ENCODE measurements at places on chromosomes 4 and X.
A peak's percentile ranks its signal among the peaks of the same experiment; 100 is the strongest.

DNA sequence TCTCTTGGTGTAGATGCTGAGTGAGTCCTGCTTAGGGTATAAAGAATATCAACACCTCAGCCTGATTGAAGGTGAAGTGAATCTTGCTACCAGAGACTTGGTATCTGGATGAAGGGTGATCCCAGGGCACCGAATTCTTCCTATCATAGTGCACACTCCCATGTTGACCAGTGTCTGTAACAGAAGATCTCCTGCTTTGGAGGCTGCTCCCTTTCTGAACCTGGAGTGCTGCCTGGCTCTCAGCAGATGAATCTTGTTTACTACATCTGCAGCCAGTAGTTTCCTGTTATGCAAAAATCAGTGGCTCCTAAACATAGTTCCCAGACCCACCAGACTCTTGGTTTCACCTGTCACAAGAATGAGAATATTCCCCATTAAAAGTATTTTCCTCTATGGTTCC lies 191.7 kb upstream of the GK2 start:
- no peak for DNase-seq

- peak; percentile 9 for DNase-seq
Measured at GRCh38 chr4:24988776-24989175, 42.0 kb downstream of the LGI2 start.

- DNase-seq, result no peak
Measured at GRCh38 chrX:46837558-46838485, 979 bp downstream of the RP2 start.

GRCh38 chr4:74934016-74934831 lies 1.3 kb downstream of the PARM1 start:
- no peak for DNase-seq

DNA sequence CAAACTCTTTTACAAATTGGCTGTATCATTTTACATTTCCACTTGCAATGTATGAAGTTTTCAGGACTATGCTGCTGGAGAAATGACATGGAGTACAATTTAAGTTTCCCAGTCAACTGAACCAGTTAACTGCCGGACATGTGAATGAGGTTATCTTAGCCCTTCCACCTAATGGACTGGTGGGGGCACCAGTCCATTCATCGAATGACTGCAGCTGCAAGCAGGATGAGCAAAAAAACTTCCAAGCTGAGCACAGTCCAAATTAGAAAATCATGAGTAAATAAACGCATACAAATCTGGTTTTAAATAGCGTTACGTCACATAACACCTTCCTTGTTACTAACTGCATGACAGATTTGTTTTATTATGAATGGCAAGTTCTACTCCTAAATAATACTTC lies 1131.5 kb downstream of the PCDH18 start:
- DNase-seq, result no peak

DNA sequence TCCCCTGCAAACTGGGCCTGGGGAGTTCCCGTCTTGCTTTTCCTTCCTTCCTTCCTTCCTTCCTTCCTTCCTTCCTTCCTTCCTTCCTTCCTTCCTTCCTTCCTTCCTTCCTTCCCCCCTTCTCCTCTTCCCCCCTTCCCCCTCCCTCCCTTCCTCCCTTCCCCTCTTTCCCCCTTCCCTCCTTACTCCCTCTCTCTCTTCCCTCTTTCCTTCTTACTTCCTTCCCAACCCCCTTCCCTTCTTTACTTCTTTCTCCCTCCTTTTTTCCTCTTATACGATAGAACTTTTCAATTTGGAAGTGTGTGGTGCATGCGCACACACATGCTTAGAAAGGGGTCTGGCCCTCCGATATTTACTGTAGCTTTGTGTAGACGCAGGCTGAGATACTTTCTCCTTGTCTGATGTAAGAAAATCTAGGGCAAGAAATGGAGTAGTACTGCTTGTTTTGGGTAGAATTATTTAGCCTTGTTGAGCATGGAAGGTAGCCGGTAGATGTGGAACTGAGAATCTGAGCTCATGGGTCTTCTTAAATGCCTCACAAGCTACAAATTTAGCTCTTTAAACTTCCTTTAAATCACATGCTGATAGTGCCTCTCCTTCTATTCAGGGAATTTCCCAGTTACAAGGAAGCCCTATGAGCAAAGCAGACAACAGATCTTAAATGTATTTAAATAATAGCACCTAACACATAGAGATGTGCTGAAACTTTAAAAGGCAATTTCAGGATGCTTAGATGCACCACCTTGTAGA lies 189.6 kb downstream of the GPAT3 start:
- no peak for DNase-seq

DNA sequence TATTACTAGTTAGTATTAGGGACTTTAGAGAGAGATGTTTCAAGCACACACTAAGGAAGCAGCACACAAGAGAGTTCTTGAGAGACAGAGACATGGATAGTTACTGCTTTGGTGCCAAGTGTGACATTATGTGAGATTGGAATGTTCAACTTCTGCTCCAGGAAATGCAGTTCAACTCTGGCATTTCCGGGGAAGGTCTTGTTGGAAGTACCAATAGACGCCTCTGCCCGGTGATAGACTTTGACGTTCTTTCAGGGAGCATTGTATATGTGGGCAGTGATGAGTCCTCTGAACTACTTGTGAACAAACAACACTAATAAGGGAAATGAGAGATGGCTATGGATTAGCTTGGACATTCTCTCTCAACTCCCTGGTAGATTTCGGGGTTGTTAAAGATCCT lies 638.1 kb upstream of the BOD1L1 start:
- no peak for DNase-seq

DNA sequence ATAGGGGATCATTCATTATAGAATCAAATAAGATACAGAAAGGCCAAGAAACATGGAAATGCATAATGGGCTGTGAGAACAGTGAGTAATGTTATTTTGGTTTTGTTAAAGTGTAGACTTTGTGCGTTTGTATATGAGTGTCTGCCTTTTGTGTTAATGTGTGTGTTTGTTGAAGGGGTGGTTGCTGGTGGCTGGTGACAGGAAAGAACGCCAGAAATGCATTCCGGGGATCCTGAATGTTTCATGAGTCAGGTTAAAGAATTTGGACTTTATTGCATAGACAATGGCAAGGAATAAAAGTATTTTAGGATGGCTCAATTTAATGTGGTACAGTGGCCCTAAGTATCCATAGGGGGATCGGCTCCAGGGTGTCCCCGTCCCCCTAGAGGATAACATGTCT lies 1228.9 kb downstream of the PCDH7 start:
- no peak for DNase-seq

GRCh38 chr4:1347410-1347864 lies 429 bp downstream of the UVSSA start:
- DNase-seq, result peak; percentile 49

GRCh38 chr4:139171876-139172691 lies 4.9 kb downstream of the ELF2 start:
- DNase-seq, result peak; percentile 65

DNA sequence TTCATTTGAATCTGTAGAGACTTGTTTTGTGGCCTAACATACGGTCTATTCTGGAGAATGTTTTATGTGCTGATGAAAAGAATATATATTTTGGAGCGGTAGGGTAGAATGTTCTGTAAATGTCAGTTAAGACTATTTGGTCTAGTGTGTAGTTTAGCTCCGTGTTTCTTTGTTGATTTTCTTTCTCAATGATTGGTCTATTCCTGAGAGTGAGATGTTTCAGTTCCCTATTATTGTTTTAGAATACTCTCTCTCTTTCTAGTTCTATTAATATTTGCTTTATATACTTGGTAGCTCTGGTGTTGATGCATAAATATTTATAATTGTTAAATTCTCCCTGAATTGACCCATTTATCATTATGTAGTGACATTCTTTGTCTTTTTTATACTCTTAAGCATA lies 236.5 kb downstream of the GLUD2 start:
- no peak for DNase-seq

DNA sequence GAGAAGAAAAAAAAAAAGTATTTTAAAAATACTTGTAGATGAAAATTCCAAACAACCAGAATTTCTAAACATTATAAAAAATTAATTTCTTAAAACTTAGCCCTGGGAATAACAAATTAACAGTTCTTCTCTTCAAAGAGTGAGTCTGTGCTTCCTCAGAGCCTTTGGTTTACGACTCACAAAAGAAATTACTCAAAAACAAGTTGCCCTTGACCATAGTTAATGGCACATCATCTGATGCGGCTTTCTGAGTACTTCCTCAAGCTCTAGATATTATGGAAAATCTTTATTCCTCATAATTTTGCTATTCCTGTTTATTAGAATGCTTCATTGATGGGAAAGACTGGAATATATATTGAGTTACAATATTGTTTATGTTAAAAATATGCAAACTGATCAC lies 23.7 kb downstream of the TAPT1 start:
- no peak for DNase-seq

DNA sequence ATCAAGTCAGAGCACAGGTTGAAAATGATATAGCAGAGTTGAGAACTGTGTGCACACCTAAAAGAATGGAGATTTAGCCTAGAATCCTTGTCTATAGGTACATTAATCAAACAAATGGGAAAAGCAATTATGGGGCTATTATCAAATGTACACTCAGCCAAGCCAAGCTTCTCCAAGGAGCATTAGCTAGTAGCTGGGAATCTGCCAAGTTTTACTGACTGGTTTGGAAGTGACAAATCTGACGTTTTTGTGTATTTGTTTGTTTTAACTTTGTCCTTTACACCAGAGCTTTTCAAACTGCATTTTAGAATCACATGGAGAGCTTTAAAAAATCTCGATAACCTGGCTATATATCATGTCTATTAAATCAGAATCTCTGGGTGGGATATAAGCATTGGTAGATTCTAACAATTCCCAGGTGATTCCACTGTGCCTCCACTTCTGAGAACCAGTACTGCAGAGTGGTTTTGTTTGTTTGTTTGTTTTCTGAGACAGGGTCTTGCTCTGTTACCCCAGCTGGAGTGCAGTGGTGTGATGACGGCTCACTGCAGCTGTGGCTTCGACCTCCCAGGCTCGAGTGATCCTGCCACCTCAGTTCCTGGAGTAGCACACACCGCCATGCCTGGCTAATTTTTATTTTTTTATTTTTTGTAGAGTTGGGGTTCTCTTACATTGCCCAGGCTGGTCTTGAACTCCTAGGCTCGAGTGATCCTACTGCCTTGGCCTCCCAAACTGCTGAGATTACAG lies 279.8 kb downstream of the UNC5C start:
- peak; percentile 4 for DNase-seq

DNA sequence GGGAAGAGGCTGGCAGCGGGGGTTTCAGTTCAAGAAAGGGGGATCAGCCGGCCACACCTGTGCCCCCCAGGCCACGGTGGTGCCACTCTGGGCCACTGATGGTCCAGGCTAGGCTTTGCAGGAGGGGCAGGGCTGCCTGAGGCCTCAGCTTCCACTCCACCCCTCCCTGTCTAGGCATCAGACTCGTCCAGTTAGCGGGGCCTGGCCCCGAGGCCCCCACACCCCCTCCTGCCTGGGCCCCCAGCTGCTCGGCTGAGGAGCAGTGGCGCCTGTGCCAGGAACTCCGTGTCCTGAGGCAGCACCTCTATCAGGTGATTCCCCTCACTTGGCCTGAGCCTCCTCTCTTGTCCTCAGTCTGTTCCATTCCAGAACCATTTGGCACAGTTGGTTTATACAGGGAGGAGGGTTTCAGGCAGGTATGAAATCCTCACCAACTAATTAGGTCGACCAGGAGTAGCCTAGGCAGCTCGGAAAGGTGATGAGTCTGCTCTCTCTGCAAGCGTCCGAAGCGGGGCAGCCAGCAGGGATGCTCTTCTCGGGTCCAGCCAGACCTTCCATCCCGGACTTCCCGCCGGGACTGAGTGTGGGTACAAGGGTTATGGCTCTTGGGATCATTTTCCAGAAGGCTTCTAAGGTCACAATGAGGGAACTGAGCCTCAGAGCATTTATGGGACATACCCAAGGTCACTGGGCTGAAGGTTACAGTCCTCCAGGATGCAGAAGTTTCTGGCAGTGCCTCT lies 2.1 kb downstream of the NSG1 start:
- DNase-seq, result no peak

GRCh38 chrX:39361736-39362135 lies 560.5 kb downstream of the MID1IP1 start:
- DNase-seq, result no peak

- peak; percentile 87 for DNase-seq
Measured at GRCh38 chr4:16055873-16056272, 27.9 kb downstream of the PROM1 start.

DNA sequence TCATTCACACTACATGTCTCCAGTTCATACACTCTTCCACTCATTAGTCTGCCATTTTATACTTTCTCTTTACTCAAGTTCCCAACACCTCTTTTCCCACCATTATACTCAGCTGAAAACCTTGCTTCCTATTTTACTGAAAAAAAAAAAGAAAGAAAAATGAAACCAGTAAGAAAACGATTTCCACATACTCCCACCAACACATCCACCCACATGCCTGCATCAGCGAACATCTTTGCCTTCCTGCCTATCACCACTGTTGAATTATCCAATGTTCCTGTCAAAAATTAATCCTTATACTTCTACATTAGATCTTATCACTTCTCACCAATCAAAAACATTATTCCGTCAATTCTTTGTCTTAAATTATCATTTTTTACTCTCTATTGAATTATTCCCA lies 188.1 kb upstream of the FAM241A start:
- DNase-seq, result no peak

DNA sequence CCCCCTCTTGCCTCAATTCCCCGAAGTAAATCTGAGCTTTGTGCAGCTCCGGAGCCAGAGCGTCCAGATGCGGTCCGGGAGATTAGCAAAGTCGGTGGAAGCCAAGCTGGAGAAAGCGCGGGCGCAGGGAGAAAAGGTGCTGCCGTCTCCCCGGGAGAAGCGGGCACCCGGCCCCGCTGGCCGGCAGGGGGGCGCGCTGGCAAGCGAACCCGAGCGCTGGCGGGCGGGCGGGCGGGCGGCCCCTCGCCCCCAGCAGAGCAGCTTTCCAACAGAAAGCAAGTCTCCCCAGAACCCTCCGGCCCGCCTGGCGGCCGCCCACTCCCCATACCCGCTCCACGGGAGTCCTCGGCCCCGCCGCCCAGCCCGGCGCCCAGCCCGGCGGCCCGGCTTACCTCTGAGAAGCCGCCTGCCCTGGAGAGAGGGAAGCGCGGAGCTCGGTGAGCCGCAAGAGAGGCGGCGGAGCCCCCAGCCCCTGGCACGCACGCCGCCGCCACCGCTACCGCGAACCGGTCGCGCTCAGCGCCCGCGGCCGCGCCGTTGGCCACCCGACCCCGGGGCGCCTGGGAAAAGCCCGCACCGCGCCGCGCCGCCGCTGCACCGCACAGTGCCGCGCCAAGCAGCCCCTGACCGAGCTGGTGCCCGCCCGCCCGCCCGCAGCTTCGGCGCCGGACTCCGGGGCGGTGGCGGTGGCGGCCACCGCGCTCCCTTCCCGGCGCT lies 529 bp upstream of the CITED1 start:
- DNase-seq, result peak; percentile 30

GRCh38 chr4:139223682-139224317 lies 46.8 kb upstream of the ELF2 start:
- DNase-seq, result no peak

DNA sequence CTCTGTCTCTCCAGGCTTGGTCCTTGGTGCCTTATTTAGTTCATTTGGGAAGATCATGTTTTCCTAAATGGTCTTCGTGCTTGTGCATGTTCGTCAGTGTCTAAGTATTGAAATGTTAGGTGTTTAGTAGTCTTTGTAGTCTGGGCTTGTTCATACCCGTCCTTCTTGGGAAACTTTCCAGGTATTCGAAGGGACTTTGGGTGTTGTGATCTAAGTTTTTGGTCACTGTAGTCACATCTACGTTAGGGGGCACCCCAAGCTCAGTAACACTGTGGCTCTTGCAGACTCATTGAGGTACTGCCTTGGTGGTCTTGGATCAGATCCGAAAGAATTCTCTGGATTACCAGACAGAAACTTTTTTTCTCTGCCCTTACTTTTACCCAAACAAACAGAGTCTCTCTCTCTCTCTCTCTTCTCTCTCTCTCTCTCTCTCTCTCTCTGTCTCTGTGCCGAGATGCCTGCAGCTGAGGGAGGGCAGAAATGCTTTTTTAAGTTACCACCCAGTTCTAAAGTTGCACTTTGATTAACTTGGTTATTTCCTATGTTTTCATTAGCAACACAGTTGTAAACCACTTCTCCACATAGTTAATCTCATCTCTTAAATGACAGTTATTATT lies 67.6 kb upstream of the SLC7A3 start:
- DNase-seq, result peak; percentile 11

All from NCI-H1092 treated with DMSO at 0.1 percent for 48 hours (cell line).